ENCODE measurements at places on chromosomes 13 and 19.

DNA sequence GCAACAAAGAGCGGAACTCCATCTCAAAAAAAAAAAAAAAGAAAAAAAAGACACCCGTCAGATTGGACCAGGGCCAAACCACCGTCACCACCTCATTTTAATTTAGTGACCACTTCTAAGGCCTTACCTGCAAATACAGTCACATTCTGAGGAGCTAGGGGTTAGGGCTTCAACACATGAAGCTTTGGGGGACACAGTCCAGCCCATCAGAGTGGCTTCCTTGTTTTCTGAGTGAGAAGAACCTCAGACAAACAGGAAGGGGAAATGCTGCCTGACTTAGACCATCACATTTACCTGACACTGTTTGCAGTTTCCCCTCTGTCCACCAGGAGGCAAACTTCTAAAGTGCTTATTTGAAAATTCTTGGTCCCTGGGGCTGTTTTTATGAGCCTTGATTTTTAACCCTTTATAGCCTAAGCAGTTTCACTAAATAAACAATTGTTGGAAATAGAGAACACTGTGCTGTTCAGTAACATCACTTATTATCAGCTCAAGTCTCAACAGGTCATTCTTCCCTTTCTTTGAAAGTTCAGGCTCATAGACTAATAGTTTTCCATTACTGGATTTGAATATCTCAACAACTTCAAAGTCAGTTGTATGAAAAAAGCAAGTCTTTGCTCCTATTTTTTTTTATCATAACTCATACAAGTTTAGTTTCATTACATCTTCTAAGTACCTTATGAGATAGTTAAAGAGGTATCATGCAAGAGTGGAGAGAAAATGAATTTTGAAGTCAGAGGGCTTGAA is 74.9 kb upstream of the WASF3 start:
- peak; percentile 37 for DNase-seq

DNA sequence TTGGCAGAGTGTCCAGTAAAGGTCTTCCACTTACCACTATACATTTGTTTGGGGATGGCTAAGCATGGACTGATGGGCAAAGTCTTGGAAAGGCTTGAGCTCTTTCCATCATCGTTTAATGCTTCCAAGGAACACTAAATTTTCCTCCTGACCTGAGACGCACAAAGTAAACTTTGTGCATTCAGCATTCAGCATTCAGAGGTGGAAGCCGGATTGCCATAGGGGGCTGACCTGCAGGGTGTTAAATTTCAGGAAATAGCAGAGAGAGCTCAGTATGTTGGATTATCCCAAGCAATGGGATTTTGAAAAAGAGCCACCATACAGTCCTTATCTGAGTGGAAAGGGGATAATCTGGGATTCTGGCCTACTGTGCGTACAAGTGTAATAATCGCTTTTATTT is 14.0 kb downstream of the ZNF552 start:
- no peak for DNase-seq

- DNase-seq: no peak
Measured at GRCh38 chr13:68588623-68589022, 1358.5 kb upstream of the PCDH9 start.

- DNase-seq: no peak
Measured at GRCh38 chr19:4606921-4607678, 32.2 kb upstream of the TNFAIP8L1 start.

- no peak for DNase-seq
Measured at GRCh38 chr19:49073514-49074378, 1.2 kb upstream of the KCNA7 start.

Data from GDM1 (cell line).